Stimulated activated CD4-positive, alpha-beta T cell treated with anti-CD3 and anti-CD28 coated beads, Interleukin-15, amount 100 ng/mL, for 1 hour (primary cell): ENCODE measurements at places on chromosomes 6 and 20.

DNA sequence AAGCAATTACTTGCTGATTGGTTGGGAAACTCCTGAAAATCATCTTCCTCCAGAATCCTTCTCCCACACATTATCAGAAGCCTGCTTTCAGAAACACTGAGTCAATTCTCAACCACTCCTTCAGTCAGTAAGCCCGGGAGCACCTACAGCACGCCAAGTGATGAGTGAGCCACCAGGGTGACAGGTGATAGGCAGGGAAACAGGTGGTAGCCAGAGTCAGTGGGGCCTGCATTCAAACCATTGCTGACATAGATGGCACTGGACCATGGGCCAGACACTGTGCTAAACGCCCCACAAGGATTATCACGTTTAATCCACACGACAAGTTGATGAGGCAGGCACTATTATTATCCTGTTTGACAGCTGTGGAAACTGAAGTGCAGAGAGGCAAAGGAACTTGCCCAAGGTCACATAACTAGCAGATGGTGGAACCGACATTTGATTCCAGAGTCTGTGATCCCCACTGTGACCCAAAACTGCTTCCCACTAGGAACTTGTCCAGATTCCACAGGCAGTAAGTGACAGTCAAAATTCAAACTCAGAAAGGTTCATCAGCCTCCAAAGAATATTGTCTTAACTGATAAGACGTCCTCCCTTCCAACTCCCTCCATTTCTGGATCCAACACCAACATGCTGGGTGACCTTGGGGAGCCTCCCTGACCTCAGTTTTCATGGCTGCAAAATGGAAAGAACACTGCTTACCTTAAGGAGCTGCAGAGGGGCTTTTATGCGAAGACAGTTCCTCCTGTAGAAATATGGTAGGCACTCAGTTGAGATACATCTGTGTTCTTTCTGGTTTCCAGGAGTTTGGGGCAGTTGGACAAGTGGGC is 23.9 kb upstream of the TOP1 start:
- DNase-seq = no peak

- no peak for DNase-seq
Measured at GRCh38 chr6:38163186-38164130, 343.9 kb downstream of the ZFAND3 start.

GRCh38 chr20:40978761-40979160 is 49.9 kb upstream of the TOP1 start:
- DNase-seq = no peak

GRCh38 chr20:10622657-10623418 is 51.0 kb downstream of the JAG1 start:
- no peak for DNase-seq

DNA sequence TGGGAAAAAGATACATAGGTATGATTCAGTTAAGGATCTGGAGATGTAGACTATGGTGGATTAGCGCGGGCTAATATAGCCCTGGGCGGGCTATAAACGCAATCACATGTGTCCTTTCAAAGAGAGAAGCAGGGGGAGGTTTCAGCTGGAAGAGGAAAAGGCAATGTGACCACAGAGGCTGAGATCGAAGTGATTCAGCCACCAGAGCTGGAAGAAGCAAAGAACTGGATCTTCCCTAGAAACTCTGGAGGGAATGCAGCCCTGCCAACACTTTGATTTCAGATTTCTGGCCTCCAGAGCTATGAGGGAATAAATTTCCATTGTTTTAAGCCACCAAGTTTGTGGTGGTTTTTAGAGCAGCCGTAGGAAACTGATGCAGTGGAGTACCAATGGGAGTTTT is 81.5 kb upstream of the NHSL1 start:
- no peak for DNase-seq

- peak; percentile 99 for DNase-seq
Measured at GRCh38 chr20:50509923-50510705, at the start of gene PTPN1. Gene PTPN1 (plus strand): TSS chr20:50510383. CDS start chr20:50510528, 145 bp downstream.

DNA sequence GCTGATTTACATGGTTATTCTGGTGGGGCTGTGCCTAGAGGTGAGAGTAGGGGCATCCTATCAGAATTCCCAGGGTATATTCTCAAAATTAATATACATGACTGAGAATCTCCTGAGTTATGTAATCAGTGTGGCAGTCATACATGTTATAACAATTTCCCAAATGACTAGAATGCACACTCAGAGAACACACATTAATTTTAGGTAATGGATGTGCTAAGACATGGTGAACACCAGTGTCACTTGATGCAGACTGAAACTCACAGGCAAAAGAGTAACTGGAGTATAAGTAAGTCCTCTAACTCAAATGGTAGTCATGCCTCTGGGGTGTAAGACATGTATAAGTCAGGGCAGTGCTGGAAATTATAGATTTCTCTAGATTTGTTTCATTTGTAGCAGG is 1198.4 kb upstream of the CITED2 start:
- DNase-seq = no peak

DNA sequence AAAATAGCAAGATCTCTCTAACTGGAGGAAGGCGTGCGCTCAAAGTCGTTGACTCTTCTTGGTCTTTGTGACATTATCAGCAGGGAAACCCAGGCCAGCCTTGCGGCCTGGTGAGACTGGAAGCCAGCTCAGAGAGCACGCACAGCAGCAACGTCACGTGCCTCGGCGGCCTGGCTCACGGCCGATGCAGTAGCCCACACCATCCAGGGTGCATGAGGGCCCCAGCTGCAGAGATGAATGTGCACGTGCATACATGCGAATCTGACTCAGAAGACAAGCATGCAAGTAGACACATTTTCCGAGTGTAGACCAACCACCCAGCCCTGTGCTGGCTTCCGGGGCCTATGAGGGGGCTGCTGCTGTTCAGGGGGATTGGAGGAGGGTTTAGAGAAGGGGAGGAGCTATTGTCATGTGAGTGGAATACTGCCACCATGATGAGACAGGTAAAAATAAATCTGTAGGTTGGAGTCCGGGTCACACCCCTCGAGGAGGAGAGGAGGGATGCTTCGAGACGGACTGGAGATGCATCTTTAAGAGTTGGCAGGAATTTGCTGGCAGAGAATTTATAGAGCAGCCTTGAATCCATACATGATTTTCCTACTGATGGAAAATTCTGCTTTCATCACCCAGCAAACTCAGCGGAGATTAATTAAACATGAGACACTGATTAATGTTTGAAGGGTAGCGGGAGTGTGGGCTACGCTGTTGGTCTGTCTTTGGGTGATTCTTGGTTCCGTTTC is 388.2 kb downstream of the CDH4 start:
- DNase-seq = no peak

- DNase-seq = no peak
Measured at GRCh38 chr6:62324834-62325233, 38.8 kb upstream of the KHDRBS2 start.

GRCh38 chr6:159978291-159979135 is 9.6 kb downstream of the IGF2R start:
- DNase-seq = no peak

- DNase-seq = no peak
Measured at GRCh38 chr6:129601323-129601722, 108.7 kb downstream of the ARHGAP18 start.

GRCh38 chr6:40695750-40696415 is 108.7 kb upstream of the LRFN2 start:
- DNase-seq = no peak

GRCh38 chr20:44724423-44725091 is 9.4 kb downstream of the CCN5 start:
- DNase-seq = no peak

DNA sequence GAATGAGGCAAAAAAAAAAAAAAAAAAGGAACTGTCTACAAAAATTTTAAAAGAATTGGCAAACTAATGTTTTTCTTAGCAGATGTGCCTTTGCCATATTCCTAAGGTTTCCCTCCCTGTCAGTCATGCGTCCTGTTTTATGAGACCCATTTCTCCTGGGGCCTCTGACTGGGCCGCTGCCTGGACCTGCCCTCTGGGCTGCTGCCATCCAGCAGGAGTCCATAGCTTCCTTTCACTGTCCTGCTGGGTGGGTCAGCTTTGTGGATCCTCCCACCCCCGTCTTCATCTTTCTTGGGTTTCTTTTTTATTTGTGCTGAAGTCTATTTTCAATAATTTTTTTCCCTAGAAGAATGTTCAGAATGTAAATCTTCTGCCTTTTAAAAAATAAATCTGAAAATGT is 110.8 kb upstream of the SCP2D1 start:
- no peak for DNase-seq

DNA sequence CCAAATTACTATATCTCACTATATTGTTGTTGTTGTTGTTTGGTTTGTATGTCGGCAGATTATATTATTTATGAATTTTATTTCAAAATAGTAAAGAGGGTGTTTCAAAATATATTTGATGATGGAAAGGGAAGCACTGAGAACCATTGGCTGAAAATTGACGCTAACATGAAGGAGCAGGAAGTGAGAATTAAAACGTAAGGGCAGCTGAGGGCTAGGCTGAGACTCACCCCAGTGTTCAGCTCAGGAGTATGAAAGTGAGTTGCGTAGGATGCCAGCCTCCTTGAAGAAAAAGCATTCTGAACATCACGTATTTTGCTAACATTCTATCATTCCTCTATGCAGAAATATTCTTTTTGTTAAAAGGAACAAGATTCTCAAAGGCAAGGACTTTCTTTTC is 10.7 kb upstream of the IPCEF1 start:
- no peak for DNase-seq

- DNase-seq = no peak
Measured at GRCh38 chr6:124433387-124434160, 528.7 kb upstream of the RNF217 start.

DNA sequence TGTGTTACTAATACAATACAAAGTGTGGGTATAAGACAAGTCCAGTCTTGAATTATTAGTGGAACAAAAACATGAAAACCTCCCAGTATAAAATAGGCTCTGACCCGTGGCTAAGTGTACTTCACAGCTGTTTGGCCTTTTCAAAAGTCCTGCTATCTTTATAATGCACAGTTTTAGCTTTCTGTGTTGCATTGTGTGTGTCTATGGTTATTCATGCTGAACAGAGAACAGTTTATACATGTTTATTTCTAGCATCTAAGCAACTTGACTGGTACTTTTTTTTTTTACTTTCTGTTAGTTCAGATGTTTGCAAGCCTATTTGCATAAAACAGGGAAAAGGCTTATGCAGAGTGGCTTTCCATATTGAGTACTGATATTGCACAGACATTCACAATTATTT is 119.2 kb upstream of the CCN2 start:
- DNase-seq = no peak

- no peak for DNase-seq
Measured at GRCh38 chr6:13288481-13288880, 39.9 kb downstream of the TBC1D7 start.

- no peak for DNase-seq
Measured at GRCh38 chr6:100664274-100665040, 199.7 kb upstream of the SIM1 start.

DNA sequence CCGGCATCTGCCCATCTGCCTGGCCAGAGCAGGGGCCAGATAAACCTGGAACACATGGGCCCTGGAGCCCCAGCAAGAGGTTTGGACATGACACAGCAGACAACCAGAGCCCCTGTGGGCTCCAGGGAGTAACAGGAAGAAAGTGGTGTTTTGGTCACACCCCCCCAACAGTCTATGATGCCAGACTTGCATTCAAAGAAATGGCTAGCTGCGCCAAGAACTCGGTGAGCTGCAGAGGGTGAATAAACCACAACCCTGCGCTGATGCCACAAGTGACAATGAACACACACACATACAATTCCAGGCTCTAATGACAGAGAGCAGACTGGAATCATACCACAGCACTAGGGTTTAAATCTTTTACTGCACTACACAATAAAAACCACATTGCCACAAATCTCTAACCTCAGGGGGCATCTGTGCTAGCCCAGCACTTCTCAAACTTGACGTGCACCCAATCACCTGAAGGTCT is 34.0 kb downstream of the TRERF1 start:
- DNase-seq = peak; percentile 27

- no peak for DNase-seq
Measured at GRCh38 chr20:709991-710779, 34.6 kb upstream of the SCRT2 start.

DNA sequence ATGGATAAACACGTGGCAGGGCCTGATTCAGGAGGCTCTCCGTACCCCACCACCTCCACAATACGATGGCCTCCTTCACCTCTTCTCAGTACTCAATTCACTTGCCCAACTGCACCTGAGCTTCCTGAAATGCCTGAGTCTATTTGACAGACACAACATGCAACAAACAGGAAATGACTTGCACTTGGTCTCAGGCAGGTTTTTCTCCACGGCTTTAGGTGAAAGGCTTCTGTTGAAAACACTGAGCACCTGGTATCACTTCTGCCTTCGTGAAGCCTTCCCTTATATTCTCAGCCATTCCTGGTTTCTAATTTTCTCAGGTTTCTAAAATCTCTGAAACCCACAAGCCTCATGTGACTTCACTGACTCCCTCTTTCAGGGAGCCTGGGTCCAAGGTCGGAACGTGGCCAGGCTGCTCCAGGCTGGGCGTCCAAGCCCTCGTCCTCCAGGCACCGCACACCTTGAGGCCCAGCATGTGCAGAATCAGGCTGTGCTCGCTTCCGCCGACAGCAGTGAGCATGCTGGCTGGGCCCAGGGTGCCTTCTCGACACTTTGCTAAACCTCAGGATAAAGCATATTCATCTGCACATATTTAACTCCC is 34.7 kb downstream of the TAF4 start:
- no peak for DNase-seq

- DNase-seq = no peak
Measured at GRCh38 chr6:44787254-44787834, 399.8 kb downstream of the CDC5L start.

- no peak for DNase-seq
Measured at GRCh38 chr6:77762386-77762785, 109.5 kb downstream of the MEI4 start.

DNA sequence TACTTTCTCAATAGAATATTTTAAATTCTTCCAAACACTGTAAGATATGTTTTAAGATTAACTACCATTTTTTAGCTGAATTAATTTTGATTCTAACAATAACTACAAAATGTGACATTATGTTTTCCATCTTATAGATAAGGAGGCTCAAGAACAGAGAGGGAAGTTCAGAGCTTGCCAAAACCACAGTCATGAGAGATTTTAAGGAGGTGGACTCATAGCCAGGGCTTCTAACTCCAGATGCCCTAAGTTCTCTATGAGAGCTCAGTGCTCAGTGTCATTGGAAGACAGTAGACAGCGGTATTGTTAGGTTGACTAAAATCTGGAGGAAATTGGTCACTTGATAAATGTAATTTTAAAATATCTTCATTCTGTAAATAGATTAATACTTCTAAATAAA is 144.2 kb downstream of the PACRG start:
- no peak for DNase-seq

- DNase-seq = no peak
Measured at GRCh38 chr6:110528101-110528929, 51.9 kb upstream of the SLC22A16 start.

GRCh38 chr6:111427341-111428116 is 55.5 kb downstream of the REV3L start:
- no peak for DNase-seq
